ENCODE measurements at places on chromosomes 1 and 21.

- DNase-seq, result no peak
Observed at GRCh38 chr21:18041012-18041411, 203.6 kb upstream of the CHODL start.

GRCh38 chr1:19682901-19683300, 18.2 kb downstream of the HTR6 start:
- DNase-seq, result no peak

DNA sequence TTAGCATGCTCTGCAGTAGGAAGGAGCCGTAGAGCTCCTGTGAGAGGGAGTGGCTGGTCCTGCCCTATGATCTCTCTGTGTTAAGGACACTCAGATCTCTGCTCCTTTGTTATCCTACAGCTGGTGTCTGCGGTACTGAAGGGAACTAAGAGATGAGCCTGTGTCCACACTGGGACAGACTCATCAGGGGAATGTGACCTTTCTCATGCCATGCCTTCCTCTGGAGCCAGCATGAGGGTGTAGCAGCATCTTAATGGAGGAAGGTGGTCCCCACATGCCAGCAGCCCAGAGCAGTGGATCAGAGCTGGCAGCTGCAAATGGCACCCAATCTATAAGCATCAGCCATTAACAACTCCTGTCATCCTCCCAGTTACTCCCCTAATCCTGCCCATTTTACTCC, 24.7 kb upstream of the GUCA2B start:
- DNase-seq, result no peak

DNA sequence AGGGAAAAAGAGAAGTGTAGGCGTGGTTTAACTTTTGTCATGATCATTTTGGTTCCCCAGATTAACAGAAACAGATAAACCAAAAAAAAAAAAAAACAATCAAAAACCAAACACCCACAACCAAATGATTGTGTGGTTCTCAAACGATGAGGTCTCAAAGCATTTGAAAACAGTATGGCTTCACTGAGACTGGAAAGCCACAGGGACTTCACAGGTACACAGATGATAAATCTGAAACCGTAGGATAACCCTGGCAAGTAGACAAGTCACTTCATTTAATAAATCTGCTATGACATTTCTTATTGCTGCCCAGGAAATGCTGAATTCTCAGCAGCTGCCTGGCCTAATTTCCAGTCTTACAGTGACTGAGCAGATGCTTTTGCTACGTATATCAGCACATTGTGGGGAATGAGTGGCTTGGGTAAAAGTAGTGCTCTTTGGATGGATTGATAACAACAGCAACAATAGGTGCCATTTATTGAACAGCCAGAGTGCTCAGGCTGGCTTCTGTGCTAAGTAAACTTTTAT, 6.1 kb downstream of the ST6GALNAC3 start:
- no peak for DNase-seq

GRCh38 chr1:42348498-42348897, 13.5 kb upstream of the FOXJ3 start:
- no peak for DNase-seq

GRCh38 chr1:156662005-156662799, 15.0 kb downstream of the NES start:
- DNase-seq, result no peak

DNA sequence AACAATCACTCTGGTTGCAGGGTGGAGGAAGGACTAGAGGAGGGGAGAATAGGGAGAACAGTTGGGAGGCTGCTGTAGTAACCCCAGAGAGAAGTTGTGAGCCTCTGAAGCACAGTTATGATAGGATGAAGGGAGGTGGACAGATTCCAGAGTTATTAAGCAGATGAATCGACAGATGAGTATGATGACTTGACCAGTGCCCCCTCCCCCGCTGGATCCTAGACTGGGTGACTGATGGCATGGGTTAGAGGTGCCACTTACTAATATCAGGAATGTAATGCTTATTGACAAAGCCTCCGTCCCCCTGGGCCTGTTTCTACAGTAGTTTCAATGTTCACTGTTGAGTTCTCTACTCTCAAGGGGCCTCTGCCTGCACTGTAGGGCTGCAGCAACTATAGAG, 14.0 kb upstream of the TIPRL start:
- no peak for DNase-seq

DNA sequence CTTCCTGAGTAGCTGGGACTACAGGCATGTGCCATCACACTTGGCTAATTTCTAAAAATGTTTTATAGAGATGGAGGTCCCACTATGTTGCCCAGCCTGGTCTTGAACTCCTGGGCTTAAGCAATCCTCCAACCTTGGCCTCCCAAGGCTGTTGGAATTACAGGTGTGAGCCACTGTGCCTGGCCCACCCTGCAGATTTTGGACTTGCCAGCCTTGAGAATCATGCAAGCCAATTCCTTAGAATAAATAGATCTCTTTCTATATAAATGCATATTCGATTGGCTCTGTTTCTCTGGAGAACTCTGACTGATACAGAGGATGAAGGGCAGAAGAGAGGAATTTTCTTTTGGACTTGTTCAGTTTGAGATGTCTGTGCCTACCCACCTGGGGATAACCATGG, 6.7 kb downstream of the CLDN14 start:
- no peak for DNase-seq

- DNase-seq, result no peak
Observed at GRCh38 chr1:57137980-57138379, 172.2 kb upstream of the C8B start.

DNA sequence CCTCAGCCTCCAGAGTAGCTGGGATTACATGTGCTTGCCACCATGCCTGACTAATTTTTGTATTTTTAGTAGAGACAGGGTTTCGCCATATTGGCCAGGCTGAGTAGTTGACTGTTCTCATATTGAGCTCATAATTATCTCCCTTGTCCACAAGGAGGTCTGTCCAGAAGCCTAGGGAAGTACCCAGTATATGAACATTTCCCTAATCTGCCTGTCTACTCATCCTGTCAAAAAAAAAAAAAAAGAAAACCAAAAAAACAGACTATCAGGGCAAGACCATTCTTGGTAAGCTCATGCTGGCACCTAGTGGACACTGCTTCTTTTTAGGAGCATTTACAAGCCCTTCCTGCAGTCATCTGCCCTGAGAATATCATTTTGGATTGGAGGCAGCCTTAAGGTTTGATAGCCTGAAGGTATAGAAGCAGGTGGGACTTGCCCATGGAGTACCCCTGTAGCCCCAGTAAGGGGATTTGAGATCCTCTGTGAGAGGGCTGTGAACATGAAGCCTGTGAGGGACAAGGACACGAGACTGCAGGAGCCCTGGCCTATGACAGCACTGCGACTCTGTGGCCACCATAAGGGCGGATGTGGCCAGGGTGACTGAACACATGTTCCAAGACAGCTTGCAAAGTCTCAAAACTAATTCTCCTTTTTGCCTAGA, 10.8 kb upstream of the DUSP12 start:
- DNase-seq, result no peak

DNA sequence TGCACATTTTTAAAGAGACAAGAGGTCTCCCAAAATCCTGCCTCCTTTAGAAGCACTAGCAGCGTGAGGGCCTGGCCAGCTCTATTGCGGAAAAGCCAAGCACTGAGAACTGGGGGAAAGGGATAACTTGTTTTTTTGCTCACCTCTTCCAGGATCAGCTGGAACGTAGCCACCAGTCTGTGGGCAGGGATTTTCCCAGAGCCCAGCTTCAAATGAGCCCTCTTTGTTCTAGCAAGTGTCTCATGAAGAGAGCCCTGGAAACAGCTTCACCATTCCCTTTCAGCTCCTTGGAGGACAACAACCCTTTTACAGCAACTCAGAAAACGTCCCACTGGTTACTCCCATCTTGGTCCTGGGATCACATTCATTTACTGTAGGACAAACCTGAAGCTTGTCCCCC, 195.4 kb downstream of the LMX1A start:
- DNase-seq, result no peak

- DNase-seq, result no peak
Observed at GRCh38 chr1:2880812-2881295, 79.4 kb upstream of the TTC34 start.

DNA sequence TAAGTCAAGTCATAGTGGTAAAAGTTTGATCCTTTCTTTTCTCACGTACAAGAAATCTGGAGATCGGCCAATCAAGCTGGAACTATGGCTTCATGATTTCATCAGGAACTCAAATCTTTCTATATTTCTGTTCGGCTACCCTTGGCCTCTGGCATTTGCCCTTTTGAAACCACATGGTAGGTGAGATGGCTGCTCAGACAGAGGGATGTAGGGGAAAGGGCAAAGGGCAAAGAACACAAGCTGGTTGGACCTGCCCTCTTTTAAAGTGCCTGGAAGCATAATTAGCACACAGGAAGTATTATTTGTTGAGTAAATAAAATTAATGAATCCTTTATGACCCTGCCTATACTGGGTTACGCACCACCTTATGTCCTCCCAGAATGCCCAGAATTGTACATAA, 11.5 kb upstream of the RGS1 start:
- no peak for DNase-seq

- no peak for DNase-seq
Observed at GRCh38 chr1:109239409-109240068, 9.8 kb upstream of the CELSR2 start.

DNA sequence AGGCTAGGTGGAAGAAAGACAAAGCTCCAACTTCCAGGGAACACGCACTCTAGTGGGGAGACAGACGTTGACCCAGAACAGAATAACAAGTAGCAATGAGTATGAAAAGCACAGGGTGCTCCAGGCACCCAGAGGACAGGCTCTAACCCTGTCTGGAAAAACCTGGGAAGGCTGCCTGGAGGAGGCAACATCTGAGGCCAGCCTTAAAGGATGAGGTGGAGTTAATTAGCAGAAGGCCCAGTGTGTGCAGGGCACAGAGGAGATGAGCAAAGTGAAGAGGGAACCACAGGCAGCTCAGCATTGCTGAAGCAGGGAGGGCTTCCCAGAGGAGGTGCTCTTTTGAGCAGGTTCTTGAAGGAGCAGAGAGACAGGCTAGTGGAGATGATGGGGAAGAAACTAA, 126.7 kb upstream of the KLHDC7A start:
- DNase-seq, result no peak

GRCh38 chr1:47578721-47579419, 141.0 kb downstream of the FOXD2 start:
- no peak for DNase-seq

GRCh38 chr1:185786524-185786923, 52.3 kb downstream of the HMCN1 start:
- DNase-seq, result no peak

DNA sequence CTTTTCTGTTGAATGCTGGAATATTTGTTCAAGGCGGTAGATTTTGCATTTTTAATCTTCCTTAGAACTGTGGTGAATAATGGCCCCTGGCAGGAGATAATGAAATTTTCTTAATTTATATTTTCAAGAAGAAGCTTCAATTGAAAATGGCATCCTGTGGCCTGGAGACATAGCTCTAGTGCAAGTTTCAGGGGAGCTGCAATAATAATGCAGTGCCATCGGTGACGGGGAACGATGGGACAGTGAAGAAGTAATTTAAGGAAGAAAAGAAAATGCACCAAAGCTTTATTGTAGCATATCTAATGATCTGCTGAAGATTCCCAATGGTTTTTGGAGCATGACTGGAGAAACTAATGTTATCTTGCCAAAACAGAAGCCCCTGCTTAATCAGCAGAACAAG, 128.4 kb downstream of the ADGRL2 start:
- no peak for DNase-seq

DNA sequence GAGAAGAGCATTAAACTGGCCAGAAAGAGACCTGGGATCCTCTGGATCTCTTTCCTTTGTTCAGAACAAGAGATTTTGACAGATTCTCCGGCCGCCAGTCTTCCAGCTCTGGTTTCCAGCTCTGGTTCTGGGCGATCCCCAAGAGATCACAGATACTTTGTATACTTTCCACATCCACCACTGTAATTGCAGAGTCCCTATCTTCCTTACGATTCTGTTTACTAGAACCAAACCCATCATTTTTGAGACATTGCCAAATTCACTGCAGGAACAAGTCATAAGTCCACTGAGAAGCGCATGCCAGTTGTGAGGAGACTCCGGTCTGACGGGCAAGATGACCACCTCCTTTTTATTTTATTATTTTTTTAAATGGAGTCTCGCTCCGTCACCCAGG, 505.2 kb downstream of the SMYD3 start:
- no peak for DNase-seq

DNA sequence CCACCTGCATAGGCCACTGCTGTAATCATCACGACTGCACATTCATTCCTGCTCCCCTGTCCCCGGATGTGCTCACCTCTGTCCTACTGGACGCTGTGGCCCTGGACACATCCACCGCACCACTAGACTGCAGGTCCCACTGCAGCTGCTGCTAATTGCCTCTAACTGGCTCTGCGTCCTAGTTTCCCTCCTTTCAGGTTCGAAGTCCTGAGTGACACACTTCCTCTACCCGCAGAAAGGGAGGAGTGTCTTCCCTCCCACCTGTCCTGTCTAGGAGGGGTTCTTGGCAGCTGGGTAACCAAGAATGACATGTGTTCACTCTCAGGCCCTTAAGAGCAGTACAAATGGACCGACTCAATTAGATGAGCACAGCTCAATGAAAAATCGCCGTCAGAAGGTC, 40.5 kb upstream of the ITPKB start:
- no peak for DNase-seq

- no peak for DNase-seq
Observed at GRCh38 chr1:24107462-24108138, 4.3 kb downstream of the MYOM3 start.

- DNase-seq, result no peak
Observed at GRCh38 chr1:10639775-10640578, 156.5 kb downstream of the CASZ1 start.

DNA sequence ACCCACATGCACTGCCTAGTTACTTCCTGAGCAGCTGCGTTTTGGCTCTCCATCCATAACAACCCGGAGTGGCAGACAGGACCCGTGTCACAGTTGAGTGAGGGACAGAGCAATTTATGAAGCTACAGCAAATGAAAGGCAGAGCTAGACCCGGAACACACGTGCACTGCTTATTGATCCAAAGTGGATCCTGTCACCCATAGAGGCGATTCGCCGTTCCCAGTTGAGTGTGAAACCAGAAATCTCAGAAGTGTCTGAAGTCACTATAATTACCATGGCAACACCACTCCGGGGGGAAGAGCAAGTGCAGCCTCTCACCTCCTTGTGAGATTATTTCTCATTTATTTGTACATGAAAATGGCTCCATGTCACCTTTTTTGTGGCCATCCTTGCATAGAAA, 365.2 kb downstream of the DSCAM start:
- DNase-seq, result no peak

GRCh38 chr1:53654216-53655210, 84.5 kb downstream of the GLIS1 start:
- no peak for DNase-seq

DNA sequence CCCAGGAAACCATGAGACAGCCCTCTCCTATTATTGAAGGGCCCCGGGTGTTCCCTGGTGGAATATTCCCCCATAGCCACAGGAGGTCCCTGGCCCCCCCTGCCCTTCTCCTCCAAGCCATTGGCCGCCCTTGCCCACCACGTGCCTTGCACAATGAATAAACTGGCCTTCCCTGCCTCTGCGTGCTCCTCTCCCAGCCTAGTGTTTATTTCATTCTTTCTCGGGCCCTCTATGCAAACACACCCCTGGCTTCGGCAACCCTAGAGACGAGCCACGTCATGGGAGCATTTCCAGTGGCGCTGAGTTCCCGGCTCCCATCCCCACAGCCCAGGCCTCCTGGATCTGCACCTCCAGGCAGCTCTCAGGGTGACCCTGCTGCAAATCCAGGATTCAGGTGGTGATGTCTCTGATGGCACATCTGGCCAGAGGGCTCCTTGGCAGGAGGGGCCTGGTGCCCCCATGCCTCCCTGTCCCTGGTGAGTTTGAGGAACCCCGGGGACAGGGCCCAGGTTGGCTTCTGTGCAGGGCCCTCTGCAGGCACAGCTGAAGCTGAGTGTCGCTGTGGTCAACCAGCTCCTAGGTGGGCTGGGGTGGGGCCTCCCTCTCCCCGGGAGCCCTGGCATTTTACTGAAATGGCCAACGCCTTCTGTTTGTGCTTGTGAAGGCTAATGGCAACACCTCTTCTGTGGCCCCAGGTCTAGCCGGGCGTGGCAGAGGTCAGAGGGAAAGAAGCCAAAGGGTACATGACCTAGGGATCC, 6.2 kb downstream of the KRTAP10-12 start:
- no peak for DNase-seq

Measured in stimulated activated CD4-positive, alpha-beta T cell treated with anti-CD3 and anti-CD28 coated beads, Interleukin-2, amount 100 ng/mL, for 4 hours (primary cell).